ENCODE measurements at places on chromosomes 7 and 10. TPM values are rescaled to one million over a fixed set of nuclear protein-coding genes. Genes with fewer than 3 reads are reported as not detected.

The CPN1 gene
- not detected for total RNA-seq

The CRTAC1 gene
- 5.7 TPM for total RNA-seq

The C10orf105 gene
- total RNA-seq, result not detected

The UTF1 gene
- not detected for total RNA-seq

The AKR1C8 gene
- total RNA-seq, result not detected

The CLRN3 gene
- not detected for total RNA-seq

The TMEM270 gene
- not detected for total RNA-seq

The SLC26A3 gene
- 13.1 TPM for total RNA-seq

The VAX1 gene
- total RNA-seq, result not detected

The GPR146 gene
- 17.3 TPM for total RNA-seq

The UFSP1 gene
- total RNA-seq, result 5.4 TPM

The RBP4 gene
- total RNA-seq, result not detected

The ZNF503 gene
- 33.3 TPM for total RNA-seq

The EIF5AL1 gene
- 0.20 TPM for total RNA-seq

The TYW1B gene
- 4.5 TPM for total RNA-seq

The GIMAP5 gene
- total RNA-seq, result 40.6 TPM

The UNCX gene
- total RNA-seq, result not detected

The GNGT1 gene
- not detected for total RNA-seq

The ADAP1 gene
- 106 TPM for total RNA-seq

The OR6B1 gene
- not detected for total RNA-seq

The ABCB4 gene
- total RNA-seq, result 1.3 TPM

The ANKRD30A gene
- total RNA-seq, result not detected

The PAX4 gene
- total RNA-seq, result not detected

The GBX1 gene
- total RNA-seq, result not detected

The BAIAP2L1 gene
- 1.2 TPM for total RNA-seq

The PKD2L1 gene
- total RNA-seq, result not detected

The SUN3 gene
- not detected for total RNA-seq

The CALHM1 gene
- not detected for total RNA-seq

The HOGA1 gene
- total RNA-seq, result 2.5 TPM

The RPS24 gene
- total RNA-seq, result 2,137 TPM

The MMRN2 gene
- total RNA-seq, result 48.7 TPM

The PRPS1L1 gene
- not detected for total RNA-seq

The SUGCT gene
- total RNA-seq, result 9.8 TPM

The CFAP69 gene
- total RNA-seq, result 6.2 TPM

The PILRA gene
- 10.7 TPM for total RNA-seq

The FEZF1 gene
- not detected for total RNA-seq

The CALML3 gene
- total RNA-seq, result 19.4 TPM

The SLC29A3 gene
- 5.7 TPM for total RNA-seq

The CDK14 gene
- total RNA-seq, result 17.4 TPM

Data from gastroesophageal sphincter (tissue), 4 donors.